Inflammatory macrophage (primary cell): ENCODE measurements at places on chromosomes 1 and 21.

GRCh38 chr1:95223110-95223509 is 10.9 kb upstream of the RWDD3 start:
- DNase-seq: no peak

- no peak for DNase-seq
Observed at GRCh38 chr1:239771550-239771949, 320.1 kb upstream of the FMN2 start.

DNA sequence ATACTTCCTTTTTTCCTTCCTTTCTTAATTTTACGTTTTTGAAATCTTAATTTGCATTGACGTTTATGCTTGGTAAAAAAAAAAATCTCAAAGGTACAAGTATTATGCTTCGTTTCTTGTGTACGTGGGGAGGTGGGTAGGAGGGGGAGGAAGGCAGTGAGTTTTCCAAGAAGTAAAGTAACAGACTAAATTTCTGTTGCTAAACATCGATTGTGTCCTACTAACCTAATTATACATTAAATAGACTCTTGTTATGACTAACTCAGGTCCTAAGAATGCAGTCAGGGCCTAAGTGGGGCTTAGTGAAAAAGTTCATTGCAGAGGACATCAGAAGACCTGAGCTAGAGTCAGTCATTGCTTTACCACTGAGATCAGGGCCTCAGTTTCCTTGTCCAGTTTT is 17.5 kb downstream of the NEK7 start:
- DNase-seq: no peak

- DNase-seq: no peak
Observed at GRCh38 chr1:28441674-28442073, 64.2 kb upstream of the RCC1 start.

DNA sequence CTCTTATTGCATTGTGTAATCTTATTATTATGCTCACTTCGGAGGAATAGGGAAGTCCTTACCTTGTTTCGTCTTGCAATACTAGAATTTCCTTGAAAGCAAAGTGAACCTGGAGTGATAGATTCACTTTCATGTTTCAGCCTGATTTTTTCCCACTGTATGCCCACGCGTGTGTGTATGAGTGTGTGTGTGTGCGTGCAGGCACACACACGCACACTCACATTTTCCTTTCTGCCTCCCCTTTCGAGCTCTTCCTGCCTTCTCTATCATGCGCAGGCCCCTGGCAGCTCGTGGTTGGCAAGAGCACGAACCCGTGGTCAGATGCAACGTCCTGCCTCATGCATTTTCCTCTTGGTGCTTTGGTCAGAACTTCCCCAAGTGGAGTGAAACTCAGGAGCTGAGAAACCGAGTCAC is at the start of gene GCSAML:
GCSAML (plus strand) TSS at position 366 of the 414 bp plus-strand sequence. CDS start 58 bp downstream, outside the sequence.
- DNase-seq: peak; percentile 4

DNA sequence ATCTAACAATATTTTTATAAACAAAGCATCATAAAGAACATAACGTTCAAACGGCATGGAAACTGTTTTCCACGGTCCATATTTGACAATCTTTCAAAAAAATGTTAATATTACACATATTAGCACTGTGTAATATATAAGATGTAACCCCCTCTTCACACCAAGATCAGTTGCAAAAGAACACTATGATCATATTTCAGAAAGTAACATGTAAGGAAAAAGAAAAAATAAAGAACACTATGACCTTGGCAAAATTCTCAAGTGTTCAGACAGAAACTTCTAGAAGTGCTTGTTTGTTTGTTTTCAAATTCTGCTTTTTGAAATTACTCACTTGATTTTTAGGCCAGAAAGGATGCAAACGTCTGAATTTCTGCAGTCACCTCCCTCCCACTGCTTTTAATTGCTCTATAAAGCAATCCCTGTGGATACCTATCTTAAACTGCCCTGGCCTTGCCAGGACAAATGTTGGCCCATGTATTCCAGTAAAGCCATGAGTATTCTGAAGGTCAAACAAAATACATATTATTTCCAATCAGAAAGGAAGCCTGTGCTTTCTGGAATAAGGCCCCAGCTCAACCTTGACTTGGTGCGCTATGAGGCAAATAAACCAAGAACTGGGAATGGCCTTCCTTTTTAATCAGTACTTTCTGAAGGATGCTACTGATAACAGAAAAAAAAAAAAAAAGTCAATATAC is 68.6 kb downstream of the TGFBR3 start:
- DNase-seq: no peak

DNA sequence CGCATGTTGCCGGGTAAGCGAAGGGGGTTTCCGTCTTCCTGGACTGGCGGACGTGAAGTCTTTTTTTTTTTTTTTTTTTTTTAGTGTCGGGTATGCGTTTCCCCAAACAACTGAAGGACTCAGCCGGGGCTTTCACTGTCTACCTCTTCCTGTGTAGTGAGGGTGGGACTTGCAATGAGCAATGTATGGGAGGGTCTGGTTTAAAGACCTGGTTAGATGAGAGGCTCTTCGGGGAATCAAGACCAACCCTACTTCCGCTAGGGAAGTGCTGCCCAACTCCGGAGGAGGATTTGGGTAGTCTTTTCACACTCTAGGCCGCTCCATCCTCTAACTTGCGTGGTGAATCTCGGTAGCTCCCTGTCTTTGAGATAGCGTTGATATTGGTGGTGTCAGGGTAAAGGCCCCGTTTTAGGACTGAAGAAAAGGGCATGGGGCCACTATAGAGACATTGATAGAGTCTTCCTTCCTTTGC is 754 bp downstream of the PRRC2C start:
- DNase-seq: peak; percentile 46

GRCh38 chr1:92410706-92411105 is 76.0 kb downstream of the GFI1 start:
- DNase-seq: no peak

DNA sequence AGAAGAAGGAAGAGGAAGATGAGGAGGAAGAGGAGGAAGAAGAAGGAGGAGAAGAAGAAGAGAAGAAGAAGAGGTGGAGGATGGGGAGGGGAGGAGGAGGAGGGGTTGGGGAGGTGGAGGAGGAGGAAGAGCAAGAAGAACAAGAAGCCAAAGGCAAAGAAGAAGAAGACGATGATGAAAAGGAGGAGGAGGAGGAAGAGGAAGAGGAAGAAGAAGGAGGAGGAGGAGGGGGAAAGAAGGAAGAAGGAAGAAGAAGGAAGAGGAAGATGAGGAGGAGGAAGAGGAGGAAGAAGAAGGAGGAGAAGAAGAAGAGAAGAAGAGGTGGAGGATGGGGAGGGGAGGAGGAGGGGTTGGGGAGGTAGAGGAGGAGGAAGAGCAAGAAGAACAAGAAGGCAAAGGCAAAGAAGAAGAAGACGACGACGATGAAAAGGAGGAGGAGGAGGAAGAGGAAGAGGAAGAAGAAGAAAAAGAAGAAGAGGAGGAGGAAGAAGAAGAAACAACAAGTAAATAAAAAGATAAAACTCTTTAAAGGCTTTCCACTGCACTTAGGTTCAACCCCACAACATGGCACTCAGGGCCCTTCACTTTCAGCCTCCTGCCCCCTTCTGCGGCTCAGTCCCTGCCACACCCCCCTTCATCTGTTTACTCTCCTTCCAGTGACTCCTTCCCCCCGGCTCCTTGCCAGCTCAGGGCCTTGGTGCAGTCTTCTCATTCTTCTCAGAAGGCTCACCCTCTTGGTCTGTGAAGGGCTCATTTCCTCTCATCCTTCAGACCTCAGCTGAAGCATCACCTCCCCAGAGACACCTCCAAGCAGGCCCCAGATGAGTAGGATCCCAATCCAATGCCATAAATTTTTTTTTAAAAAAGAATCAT is 114.0 kb downstream of the KCNN3 start:
- no peak for DNase-seq
